Activated CD4-positive, alpha-beta T cell treated with anti-CD3 and anti-CD28 coated beads, Interleukin-2, amount 10 ng/mL, durations not matched to agents 24 days and 14 days (primary cell): ENCODE measurements at places on chromosomes 12 and 14.
A peak's percentile ranks its signal among the peaks of the same experiment; 100 is the strongest.

- H3K27me3 ChIP-seq: no peaks in the 10 kb centered on the region
- H3K27ac ChIP-seq: no peak overlapping the region
- no peak overlapping the region for H3K4me3 ChIP-seq
- no peak for DNase-seq
- peaks cover 15% of the 10 kb centered on the region for H3K4me1 ChIP-seq
These were observed 8.2 kb downstream of the AREL1 start for GRCh38 chr14:74704656-74705055.

GRCh38 chr12:19801941-19802340 lies 362.6 kb downstream of the AEBP2 start:
- peaks cover 2% of the 10 kb centered on the region for H3K4me1 ChIP-seq
- H3K27ac ChIP-seq: no peak overlapping the region
- no peaks in the 10 kb centered on the region for H3K27me3 ChIP-seq
- no peaks in the 10 kb centered on the region for H3K36me3 ChIP-seq
- no peak overlapping the region for H3K4me3 ChIP-seq
- no peak for DNase-seq

DNA sequence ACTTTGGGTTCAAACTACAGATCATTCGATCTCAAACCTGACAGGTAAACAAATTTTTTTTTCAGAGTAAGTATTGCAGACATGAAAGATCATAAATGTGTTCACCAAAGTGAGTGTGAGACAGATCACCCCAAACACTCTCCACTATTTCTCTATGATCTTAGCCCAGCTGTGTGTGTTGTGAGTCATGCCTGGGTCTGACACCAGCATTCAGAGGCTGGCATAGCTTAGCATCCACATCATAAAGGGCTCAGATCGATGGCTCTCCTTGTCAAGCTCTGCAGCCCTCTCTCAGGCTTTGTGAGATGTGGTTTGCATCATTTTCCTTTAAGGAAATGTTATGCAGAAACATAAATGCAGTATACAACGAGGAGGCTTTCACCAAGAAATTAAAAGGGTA lies 164.9 kb downstream of the ETV6 start:
- peaks cover 63% of the 10 kb centered on the region for H3K4me1 ChIP-seq
- H3K36me3 ChIP-seq: peaks cover 44% of the 10 kb centered on the region
- H3K27ac ChIP-seq: peak overlapping the region; percentile 87

GRCh38 chr14:27040552-27040951 lies 442.7 kb upstream of the NOVA1 start:
- no peak overlapping the region for H3K27ac ChIP-seq
- no peak overlapping the region for H3K4me3 ChIP-seq
- H3K4me1 ChIP-seq: no peaks in the 10 kb centered on the region
- H3K36me3 ChIP-seq: no peaks in the 10 kb centered on the region
- H3K27me3 ChIP-seq: no peaks in the 10 kb centered on the region

- H3K27me3 ChIP-seq: peaks cover 10% of the 10 kb centered on the region
- H3K4me1 ChIP-seq: peaks cover 4% of the 10 kb centered on the region
- no peak overlapping the region for H3K4me3 ChIP-seq
- H3K36me3 ChIP-seq: no peaks in the 10 kb centered on the region
These were observed 100.7 kb upstream of the RTL1 start for GRCh38 chr14:101004176-101004575.

DNA sequence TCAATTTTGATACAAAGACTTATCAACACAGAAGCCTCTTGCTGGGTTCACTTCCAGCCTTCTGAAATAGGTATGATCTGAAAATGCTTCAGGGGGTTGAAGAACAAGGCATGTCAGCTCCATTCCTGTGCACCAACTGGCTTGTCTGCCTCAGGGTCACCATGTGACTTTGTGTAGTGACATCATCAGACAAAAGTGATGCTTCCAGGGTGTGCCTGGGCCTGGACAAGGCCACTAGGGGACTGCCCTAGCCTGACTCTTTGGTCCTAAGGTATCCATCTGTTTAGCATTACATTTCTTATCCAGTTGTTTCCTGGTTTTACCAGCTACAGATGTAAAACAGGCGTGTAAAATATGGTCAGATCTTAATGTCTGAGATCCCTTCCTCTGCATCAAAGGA lies 155.6 kb downstream of the CAND1 start:
- no peaks in the 10 kb centered on the region for H3K36me3 ChIP-seq
- no peak overlapping the region for H3K4me3 ChIP-seq
- peaks cover 10% of the 10 kb centered on the region for H3K27me3 ChIP-seq
- H3K4me1 ChIP-seq: no peaks in the 10 kb centered on the region

DNA sequence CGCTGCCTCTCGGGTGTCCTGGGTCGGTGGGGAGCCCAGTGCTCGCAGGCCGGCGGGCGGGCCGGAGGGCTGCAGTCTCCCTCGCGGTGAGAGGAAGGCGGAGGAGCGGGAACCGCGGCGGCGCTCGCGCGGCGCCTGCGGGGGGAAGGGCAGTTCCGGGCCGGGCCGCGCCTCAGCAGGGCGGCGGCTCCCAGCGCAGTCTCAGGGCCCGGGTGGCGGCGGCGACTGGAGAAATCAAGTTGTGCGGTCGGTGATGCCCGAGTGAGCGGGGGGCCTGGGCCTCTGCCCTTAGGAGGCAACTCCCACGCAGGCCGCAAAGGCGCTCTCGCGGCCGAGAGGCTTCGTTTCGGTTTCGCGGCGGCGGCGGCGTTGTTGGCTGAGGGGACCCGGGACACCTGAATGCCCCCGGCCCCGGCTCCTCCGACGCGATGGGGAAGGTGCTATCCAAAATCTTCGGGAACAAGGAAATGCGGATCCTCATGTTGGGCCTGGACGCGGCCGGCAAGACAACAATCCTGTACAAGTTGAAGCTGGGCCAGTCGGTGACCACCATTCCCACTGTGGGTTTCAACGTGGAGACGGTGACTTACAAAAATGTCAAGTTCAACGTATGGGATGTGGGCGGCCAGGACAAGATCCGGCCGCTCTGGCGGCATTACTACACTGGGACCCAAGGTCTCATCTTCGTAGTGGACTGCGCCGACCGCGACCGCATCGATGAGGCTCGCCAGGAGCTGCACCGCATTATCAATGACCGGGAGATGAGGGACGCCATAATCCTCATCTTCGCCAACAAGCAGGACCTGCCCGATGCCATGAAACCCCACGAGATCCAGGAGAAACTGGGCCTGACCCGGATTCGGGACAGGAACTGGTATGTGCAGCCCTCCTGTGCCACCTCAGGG lies 679 bp downstream of the ARF6 start:
- peak; percentile 94 for DNase-seq
- H3K36me3 ChIP-seq: peaks cover 59% of the 10 kb centered on the region
- H3K27me3 ChIP-seq: no peaks in the 10 kb centered on the region
- H3K4me1 ChIP-seq: peaks cover 29% of the 10 kb centered on the region
